ENCODE measurements at places on chromosomes 12 and 14. TPM values are rescaled to one million over a fixed set of nuclear protein-coding genes. Genes with fewer than 3 reads are reported as not detected.

- no peak overlapping the region for H3K4me3 ChIP-seq
- H3K4me1 ChIP-seq, result no peaks in the 10 kb centered on the region
- no peak for DNase-seq
- no peaks in the 10 kb centered on the region for H3K36me3 ChIP-seq
- no peak overlapping the region for H3K27ac ChIP-seq
Observed at GRCh38 chr14:104092931-104093365, 7.4 kb downstream of the ASPG start.

GRCh38 chr12:54230555-54230954 lies 41.8 kb upstream of the SMUG1 start:
- H3K27me3 ChIP-seq, result no peaks in the 10 kb centered on the region
- H3K4me3 ChIP-seq, result no peak overlapping the region
- H3K27ac ChIP-seq, result peak overlapping the region; percentile 95
- no peak for DNase-seq
- no peaks in the 10 kb centered on the region for H3K36me3 ChIP-seq
- H3K4me1 ChIP-seq, result peaks cover 32% of the 10 kb centered on the region

FAM222A gene
- total RNA-seq, result 1.2 TPM

GRCh38 chr14:94019329-94019728 lies 6.8 kb upstream of the OTUB2 start:
- H3K27me3 ChIP-seq, result peaks cover 14% of the 10 kb centered on the region
- no peak for DNase-seq
- no peak overlapping the region for H3K27ac ChIP-seq
- H3K4me1 ChIP-seq, result peaks cover 9% of the 10 kb centered on the region

- H3K27ac ChIP-seq, result no peak overlapping the region
- no peak overlapping the region for H3K4me3 ChIP-seq
- H3K27me3 ChIP-seq, result no peaks in the 10 kb centered on the region
- no peaks in the 10 kb centered on the region for H3K36me3 ChIP-seq
- peaks cover 11% of the 10 kb centered on the region for H3K4me1 ChIP-seq
Observed at GRCh38 chr14:65277580-65278270, 134.8 kb upstream of the FUT8 start.

GRCh38 chr14:32820181-32820580 lies 118.5 kb upstream of the NPAS3 start:
- H3K36me3 ChIP-seq, result no peaks in the 10 kb centered on the region
- H3K4me1 ChIP-seq, result no peaks in the 10 kb centered on the region
- no peak for DNase-seq
- no peaks in the 10 kb centered on the region for H3K27me3 ChIP-seq
- no peak overlapping the region for H3K27ac ChIP-seq
- no peak overlapping the region for H3K4me3 ChIP-seq
